Adipocyte (in vitro differentiated cells): ENCODE measurements at places on chromosomes 2 and 18.

DNA sequence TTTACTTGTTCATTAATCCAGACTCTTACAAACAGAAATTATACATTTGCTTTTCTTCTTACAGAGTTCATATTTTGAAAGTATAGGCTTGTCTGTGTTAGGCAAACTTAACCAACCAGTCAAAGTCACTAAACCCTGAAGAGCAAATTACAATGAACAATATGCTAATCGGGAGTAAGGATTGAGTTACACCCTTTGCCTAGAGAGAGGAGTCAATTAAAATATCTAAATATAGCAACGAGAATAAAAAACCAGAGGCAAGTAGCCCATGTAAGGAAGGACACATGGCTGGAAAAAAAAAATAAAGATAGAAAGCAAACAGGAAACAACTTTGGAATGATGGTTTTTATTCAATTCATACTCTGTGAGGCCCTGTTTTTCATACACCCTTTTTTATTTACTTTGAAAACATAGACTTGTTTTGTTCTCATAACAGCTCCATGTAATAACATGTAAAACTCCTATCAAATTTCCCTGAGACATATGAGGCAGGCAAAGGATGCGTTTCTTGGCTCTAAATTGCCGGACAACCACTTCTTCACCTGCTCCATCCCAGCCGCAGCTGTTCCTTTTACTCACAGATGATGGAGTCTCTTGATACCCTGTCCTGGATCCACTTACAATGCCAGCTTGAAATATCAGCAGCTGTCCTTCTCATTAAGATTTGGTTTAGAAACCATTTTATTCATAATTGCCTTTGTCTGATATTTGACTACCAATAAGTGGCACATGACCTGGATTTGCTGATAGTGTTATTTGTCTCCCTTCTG lies 767.7 kb upstream of the GCFC2 start:
- DNase-seq: no peak

DNA sequence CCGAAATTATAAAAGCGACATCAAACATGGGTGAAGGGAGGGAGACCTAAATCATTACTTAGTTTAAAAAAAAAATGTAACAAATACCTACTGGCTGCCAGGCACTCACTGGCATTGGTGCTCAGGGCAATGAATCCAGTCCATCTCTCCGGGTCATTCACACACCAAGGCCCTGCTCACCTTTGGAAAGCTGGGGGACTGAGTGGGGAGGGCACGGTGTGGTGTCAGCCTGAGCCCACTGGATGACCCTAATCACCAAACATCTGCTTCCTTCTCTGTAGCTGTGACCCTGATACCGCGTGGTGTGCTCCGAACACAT lies 336 bp upstream of the DDX1 start:
- no peak for DNase-seq

DNA sequence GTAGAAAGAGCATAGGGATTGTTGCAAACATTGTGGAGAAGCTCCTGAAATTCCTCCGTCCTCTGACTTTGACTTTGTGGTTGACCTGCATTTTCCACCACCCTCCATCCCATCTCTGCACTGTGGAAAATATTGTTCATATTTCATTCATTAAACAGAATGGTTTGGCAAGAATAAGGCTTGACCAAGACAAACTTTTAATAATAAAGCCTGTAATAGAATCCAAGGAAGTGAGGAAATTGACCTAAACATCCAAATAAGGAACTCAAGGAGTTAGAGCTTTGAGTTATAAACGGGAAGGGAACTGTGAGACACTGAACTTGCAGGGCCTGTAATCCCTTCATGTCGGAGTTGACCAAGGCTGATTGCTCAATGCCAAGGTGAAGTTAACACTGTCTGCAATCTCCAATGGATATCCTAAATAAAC lies 115.2 kb downstream of the GFPT1 start:
- DNase-seq: peak; percentile 25

GRCh38 chr18:37536656-37537055 lies 28.9 kb downstream of the CELF4 start:
- no peak for DNase-seq

DNA sequence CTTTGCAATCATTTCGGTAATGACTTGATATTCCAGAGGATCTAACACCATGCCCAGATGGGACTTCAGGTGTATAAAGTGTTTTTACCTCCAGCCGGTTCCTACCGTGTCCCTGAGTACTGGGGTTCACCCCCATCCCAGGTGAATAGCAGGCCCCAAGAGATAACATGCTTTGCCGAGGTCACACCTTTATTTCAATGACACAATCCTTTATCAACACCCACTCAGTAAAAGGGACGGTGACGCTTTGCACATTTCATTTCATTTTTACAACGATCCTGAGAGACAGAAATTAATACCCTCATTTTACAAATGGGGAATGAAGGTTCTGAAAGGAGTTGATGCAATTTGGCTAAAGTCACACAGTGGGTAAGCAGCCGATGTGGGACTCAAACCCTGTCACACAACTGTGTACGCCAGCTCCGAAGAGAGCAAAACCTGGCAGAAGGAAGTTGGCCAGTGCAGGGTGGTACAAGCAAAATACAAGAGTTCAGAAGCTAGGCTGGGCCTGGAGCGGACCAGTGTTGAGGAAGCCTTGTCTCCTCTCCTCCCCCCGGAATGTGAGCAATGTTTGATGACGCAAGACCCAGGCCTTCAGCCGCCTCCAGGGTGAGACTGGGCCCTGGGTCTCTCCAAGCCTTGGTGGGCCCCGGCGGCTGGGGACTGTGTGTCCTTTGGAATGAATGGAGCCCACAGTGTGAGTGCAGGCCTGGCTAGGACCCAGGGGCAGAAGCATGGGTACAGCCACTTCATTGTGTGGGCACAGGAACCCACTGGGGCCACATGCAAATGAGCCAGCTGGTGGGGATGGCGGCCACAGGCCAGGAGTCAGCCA lies 139.6 kb upstream of the MYCN start:
- no peak for DNase-seq

- DNase-seq: no peak
Observed at GRCh38 chr2:148726228-148726627, 81.7 kb downstream of the EPC2 start.

DNA sequence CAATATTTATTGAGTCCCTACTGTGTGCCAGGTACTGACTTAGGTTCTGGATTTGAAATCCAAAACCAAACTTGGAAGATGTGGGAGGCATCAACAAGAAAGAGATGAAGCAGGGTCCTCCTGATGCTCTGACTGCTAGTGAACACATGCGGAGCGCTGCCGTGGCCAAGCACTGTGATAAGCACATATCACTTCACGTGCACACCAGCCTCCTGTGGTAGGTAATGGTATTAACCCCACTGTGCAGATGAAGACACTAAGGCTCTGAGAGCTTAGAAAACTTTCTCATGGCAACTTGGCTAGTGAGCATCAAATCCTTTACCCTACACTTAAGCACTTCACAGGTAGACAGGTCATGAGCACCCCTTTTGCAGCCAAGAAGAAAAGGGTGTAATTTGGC lies 216.1 kb downstream of the HAUS1 start:
- DNase-seq: no peak

GRCh38 chr2:204441316-204441715 lies 104.0 kb upstream of the PARD3B start:
- DNase-seq: no peak

DNA sequence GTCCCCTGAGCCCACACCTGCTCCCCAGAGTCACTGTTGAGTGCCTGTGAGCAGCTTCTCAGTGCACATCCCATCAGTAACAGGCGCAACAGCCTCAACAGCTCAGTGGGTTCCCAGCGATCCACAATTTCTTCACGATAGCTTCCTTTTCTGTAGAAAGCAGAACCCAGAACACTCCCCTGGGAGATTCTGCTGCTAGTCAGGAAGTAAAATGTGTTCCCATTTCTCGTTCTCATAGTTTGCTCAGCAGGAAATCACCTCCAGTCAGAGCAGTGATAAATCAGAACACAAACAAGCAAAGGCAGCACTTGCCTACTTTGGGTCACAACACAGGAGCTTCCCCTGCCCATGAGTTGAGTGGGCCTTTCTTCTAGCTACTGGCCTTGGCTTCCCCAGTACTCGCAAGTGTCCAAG lies 48.9 kb upstream of the ATG16L1 start:
- no peak for DNase-seq

GRCh38 chr18:36075862-36076587 lies 8.7 kb upstream of the RPRD1A start:
- DNase-seq: peak; percentile 87

DNA sequence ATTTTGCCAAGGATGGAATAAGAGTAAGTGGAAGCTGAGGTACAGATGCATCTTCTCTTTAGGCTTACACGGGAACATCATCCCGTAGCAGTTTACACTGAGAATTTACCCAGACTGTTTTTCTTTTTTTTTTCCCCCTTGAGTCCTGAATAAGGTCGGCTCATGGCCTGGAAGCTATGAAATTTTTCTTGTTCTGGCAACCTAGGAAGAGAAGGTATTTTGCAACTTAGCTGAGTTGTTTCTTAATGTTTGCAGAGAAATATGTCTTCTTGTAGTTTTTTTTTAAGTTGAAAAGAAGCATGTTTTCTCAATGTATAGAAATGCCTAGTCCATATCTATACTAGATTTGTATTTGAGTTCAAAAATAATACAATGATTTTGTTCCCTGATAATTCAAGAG lies 712.5 kb downstream of the TDRD15 start:
- DNase-seq: peak; percentile 64

DNA sequence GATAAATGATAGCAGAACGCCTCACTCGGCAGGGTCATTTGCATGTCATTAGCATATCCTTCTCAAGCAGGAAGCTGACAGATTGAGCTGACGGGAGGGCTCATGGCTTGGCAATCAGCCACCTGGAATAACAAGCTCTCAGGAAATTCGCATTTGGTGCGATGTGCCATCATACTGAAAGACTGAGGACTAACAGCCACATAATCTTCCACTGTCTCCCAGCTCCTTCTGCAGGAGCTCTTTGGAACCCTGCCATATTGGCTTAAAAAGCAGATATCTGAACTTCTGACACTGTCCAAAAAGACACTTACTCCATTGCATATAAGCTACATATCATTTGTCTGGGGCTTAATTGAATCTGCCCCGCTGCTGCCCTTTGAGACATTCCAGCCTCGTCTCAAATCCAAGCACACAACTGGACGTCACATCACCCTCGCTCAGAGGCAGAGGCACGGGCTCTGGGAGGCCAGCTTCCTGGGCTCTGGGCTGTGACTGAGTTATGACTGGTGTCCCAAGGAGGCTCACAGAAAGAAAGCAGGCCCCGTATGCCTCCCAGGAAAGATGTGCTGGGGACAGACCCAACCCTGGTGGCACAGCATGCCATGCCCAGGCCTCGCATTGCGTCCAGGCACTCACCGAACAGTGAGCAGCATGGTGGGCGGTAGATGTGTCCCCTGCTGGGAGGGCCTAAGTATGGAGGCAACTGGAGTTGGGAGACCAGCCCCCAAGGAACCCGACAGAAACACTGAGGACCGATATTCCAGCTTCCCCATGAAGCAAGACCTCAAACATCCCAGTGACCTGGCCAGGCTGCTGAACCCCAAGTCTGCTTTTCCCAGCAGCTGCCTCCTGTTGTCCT lies 228.0 kb downstream of the ATAD2B start:
- no peak for DNase-seq

- peak; percentile 76 for DNase-seq
Observed at GRCh38 chr2:19369341-19369955, 11.0 kb upstream of the OSR1 start.

DNA sequence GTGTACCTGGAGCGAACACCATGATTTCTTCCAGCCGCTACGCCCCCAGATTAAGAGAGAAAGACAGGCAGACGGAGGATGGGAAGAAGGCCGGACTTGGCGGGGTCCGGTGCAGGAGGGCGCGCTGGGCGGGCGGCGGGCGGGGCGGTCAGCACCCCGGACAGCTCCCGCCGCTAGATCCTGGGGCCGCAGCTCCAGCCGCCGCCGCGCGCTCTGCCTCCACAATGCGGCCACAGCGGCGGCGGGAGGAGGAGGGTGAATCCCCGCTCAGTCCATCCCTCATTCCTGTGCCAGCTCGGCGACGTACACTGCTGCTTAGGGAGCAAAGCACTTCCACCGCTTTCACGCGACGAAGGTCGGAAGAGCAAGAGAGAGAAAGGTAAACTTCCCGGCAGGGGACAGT lies at the start of gene AKAIN1:
Gene AKAIN1, minus strand, starts transcription at position 226 of the 403 bp plus-strand sequence. Its CDS starts 204 bp downstream, at position 22.
- DNase-seq: peak; percentile 36

GRCh38 chr18:21761471-21762115 lies 21.0 kb downstream of the MIB1 start:
- no peak for DNase-seq

- DNase-seq: peak; percentile 25
Observed at GRCh38 chr2:88738271-88738670, 46.8 kb downstream of the RPIA start.

- no peak for DNase-seq
Observed at GRCh38 chr2:136112317-136113208, 5.4 kb downstream of the CXCR4 start.

GRCh38 chr2:110870545-110870944 lies 138.2 kb downstream of the ACOXL start:
- no peak for DNase-seq

GRCh38 chr2:85666016-85666415 lies 2.0 kb downstream of the SFTPB start:
- DNase-seq: no peak

DNA sequence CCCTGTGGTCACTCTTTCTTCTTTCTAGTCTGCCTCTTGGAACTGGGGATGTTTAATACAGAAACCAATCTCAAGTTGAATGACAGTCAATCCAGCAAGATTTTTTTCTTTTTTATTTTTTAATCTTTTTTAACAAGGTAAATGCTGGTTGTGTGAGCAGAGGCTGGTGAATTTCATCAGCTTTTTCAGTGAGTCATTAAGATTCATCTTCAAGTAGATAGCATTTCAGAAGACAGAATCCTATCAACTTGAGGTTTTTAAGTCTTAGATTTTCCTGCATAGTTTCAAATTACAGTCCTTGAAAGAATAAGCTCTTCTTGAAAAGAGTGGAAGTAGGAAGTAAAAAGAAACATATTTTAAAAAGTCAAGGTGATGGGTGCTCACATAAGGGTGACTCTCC lies 12.4 kb downstream of the SLC8A1 start:
- peak; percentile 41 for DNase-seq

- peak; percentile 59 for DNase-seq
Observed at GRCh38 chr2:201118961-201119854, 3.2 kb downstream of the CFLAR start.

GRCh38 chr2:151423760-151424159 lies 14.1 kb downstream of the RIF1 start:
- DNase-seq: no peak

DNA sequence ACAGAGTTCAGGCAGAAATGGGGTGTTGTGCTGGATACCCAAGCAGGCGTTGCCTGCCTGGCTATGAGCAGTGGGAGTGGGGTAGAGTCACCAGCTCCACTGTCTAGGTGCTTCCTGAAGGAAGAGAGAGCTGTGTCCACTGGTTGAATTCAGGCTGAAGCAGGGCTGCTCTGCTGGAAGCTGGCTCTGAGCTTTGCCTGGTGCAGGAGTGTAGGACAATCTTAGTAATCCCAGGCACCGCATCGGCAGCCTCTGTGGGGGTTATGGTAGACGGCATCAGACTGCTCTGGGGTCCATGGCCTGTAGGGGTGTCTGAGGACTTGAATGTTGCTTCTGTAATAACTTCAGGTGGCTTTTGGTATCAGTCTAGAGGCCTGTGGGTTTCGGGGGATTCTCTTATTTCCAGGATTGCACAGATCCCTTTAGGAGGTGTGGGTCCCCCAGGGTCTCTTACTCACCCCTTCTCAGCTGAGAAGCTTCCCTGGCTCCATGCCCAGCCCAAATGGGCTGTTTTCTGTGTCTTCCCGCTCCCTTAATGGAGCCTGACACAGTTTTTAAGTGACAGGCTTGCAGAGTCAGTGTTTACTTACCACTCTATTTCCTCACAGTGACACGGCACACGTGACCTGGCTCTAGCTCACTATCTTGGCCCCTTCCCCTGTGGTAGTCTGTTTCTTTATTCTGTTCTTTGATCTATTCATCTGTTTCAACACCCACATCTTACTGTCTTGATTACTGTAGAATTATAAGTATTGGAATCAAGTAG lies 644.3 kb downstream of the CBLN2 start:
- DNase-seq: no peak

- DNase-seq: no peak
Observed at GRCh38 chr2:230907361-230908091, 17.5 kb downstream of the GPR55 start.
